ENCODE measurements at places on chromosomes 16 and 17. TPM values are rescaled to one million over a fixed set of nuclear protein-coding genes. Genes with fewer than 3 reads are reported as not detected.

- no peak for DNase-seq
Observed at GRCh38 chr16:10242916-10243315, 60.7 kb upstream of the GRIN2A start.

Gene FXR2
- 42.7 TPM for total RNA-seq

- DNase-seq, result no peak
Observed at GRCh38 chr16:78513838-78514237, 414.4 kb downstream of the WWOX start.

DNA sequence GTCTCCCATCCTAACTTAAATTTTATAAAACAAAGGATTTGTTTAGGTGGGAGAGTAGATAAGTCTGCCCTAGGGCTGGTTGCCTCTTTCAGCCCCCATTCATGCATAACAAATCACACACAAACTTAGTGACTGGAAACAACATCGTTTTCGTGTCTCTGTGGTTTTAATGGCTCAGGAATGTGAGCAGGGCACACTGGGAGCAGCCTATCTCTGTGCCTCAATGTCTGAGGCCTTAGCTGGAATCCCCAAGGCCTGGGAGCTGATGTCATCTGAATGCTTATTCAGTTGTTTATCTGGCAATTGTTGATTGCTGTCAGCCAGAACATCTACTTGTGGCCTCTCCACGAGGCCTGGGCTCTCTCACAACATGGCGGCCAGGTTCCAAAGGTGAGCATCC, 101.9 kb upstream of the HSBP1 start:
- no peak for DNase-seq

DNA sequence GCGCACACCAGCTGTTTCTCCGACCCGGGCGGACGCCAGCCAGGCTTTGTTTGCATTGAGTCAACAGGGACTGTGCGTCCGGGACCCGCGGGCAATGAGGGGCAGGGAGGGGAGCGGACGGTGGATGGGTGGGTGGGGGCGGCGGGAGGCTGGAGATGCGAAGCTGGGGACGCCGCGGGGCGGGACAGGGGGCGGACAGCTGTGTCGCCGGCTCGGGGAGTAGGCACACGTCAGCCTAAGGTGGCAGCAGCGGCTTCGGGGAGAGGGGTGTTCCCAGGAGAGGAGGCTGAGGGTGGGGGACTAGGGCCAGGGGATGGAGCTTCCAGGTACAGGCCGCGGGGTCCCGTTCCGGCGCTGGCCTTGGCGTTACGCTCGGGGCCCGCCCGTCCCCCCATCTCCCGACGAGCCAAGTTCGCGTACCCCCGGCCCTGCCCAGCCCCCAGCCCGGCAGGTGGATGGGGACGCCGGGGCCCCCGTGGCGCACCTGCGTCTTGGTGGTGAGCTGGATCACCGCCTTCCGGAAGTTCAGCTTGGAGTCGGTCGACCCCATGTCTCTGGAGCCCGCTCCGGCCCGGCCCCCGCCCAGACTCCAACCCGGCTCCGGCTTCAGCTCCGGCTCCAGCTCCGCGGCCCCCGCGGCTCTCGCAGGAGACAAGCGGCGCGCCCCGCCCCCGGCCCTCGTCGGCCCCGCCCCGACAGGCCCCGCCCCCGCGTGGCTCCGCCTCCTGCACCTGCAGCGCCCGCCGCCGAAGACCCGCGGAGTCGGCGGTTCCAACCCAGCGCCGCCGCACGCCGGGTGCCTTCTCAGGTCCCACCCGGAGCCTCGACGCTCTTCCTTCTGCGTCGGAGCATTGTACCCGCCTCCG, at the start of gene HID1:
HID1 (minus strand) TSS at position 653 of the 866 bp plus-strand sequence; CDS start at position 550, 103 bp downstream.
- peak; percentile 92 for DNase-seq

GRCh38 chr16:30447512-30448226, 2.0 kb upstream of the SEPHS2 start:
- DNase-seq, result no peak

DNA sequence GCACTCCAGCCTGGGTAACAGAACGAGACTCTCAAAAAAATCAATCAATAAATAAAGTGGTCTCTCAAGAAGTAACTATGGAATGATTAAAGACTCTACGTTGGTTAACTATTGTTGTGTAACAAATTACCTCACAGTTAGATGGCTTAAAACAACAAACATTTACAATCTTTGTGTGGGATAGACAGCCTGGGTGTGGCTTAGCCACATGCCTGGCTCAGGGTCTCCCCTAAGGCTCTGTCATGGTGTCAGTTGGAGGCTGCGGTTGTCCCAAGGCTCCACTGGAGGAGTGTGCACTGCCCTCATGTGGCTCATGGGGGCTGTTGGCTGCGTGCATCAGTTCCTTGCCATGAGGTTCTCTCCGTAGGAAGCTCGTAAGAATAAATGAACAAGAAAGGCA, 294.5 kb downstream of the SNX29 start:
- DNase-seq, result peak; percentile 67

DNA sequence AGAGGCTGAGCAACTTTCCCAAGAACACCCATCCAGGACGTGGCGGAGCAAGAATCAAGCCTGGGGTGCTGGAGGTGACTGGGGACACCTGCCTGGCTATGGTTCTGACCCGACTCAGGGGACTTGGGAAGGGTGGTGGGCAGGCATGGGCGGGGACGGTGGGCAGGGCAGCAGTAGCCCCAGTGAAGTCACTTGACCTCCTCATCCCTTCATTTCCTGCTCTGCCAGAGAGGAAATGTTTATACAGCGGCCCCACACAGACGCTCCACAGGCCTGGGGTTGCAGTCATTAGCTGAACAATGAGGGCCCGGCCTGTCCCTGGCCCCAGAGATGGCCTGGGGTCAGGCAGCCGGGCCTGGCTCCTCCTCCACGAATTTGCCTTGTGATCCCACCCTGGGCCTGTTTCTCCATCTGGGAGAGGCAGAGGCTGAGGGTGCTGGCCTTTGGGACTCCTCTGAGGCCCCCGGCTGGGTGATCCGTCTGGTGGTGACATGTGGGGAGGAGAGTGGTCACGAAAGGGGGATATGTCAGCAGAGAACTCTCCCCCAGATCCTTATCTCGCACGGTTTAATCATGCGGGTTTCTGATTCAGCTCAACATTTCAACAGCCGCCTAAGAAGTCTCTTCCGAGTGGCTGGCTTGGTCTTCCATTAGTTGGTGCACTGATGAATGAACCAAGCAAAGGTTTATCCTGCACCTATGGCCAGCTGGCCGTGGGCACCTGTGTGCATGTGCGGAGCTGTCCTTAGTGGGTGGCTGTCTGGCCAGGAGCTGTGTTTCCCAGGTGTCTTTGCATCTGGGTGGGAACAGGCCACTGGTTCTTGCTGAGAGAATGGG, 175.9 kb downstream of the IRF8 start:
- peak; percentile 68 for DNase-seq

Gene HMOX2
- total RNA-seq, result 44.5 TPM

DNA sequence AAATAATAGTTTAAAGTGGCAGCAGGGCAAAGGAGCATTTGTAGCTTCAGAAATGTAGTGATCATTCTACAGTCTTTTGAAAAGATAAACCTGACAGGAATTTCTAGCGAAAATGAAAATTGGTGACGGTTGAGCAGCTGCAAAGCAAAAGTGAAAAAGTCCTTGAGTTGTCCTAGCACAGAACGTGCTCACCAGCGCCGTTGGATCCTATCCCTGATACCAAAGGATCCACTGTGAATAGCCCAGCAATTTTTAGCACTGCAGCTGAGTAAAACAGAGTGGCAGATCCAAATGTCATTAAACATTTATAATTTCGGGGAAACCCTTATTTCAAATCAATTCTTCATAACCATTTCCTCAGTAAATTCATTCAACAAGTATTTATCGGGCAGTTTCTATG, 453.8 kb upstream of the HSBP1 start:
- DNase-seq, result no peak

DNA sequence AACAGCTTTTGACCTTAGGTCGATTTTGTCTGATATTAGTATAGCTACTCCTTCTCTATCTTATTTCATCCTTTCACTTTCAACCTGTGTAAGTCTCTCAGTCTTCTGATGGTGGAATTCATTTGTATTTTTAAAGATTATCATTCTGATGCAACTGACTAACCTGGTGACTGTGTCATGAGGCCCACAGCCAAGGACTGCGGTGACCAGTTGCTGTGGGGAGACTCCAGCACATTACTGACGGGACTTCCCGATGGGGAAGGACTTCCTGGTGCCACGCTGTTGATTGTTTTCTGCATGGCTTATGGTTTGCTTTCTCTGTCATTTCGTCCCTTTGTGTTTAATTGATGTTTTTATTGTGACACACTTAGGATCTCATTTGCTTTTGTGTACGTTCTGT, 34.2 kb downstream of the RMI2 start:
- DNase-seq, result peak; percentile 59

GRCh38 chr17:64053101-64053500, 32.7 kb upstream of the ICAM2 start:
- DNase-seq, result no peak

Gene DLX3
- 1.1 TPM for total RNA-seq

- DNase-seq, result no peak
Observed at GRCh38 chr17:45771271-45771959, 12.7 kb upstream of the CRHR1 start.

GRCh38 chr16:85621698-85622428, 8.7 kb downstream of the GSE1 start:
- no peak for DNase-seq

GRCh38 chr17:3848229-3848835, 2.3 kb upstream of the NCBP3 start:
- peak; percentile 21 for DNase-seq

Gene PRM2
- total RNA-seq, result not detected

DNA sequence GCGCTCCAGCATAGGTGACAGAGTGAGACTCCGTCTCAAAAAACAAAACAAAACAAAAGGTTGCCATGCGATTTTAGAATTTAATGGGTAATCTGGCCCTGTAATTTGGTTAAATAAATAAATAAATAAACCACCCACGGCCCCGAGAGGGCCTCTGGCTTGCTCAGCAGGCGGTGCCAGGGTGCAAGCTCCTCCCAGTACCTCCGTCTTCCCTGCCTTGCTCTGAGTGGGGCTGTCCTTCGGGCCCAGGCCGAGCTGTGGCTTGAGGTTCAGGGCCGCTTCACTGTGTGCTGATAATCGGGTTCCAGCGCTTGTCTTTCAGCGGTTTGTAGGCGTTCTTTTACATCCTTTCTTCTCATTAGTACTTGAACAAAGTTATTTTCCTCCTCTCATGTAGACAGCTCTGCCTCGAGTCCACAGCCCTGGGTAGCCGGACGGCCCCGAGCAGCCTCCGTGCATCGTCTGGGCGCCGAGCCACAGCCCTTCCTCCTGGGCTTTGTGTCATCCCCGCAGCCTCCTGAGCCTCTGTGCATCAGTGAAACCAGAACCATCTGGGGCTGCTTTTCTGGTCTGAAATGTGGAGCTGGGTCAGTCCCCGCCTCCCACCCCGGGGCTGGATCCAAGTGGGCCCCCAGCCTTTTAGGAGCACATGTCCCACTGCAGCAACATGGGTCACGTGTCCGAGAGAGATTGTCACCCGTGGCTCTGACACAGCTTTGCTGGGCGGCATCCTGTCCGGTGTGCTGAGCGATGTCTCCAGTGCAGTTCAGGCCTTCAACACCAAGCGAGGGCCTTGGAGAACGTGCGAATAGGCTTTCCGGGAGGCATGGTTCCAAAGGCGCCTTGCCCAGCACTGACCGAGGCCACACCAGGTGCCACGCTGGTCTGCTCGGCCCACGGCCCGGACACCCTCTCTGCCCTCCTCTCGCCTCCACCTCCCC, 157.4 kb upstream of the CHMP6 start:
- peak; percentile 99 for DNase-seq

DNA sequence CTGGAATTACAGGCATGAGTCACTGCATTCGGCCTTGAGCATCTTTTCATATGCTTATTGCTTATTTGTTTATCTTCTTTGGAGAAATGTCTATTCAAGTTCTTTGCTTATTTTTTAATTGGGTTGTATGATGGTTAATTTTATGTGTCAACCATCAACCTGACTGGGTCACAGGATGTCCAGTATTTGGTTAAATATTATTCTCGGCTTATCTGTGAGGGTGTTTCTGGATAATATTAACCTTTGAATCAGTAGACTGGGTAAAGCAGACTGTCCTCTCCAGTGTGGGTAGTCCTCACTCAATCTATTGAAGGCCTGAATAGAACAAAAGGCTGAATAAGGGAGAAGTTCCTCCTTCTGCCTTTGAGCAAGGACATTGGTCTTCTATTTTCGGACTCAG, 142.0 kb downstream of the SSH2 start:
- no peak for DNase-seq

DNA sequence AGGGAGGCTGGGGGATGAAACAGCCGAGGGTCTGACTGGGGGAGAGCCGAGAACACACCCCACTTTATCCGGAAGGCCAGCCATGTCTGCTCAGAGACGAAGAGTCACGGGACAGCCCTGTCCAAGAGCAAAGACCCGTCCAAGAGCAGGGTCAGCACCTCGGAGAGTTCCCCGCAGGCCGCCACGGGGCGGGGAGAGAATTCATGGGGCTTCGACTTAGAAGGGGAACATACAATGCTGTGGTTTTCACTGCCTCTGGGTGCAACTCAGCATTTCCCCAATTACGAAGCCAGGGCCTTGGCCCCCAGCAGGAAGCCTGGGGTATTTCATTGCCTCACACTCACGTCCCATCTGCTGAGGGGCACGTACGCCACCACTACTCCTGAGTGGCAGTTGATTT, 59.3 kb downstream of the JPH3 start:
- DNase-seq, result peak; percentile 97

Gene ABCA8
- 36.2 TPM for total RNA-seq

- DNase-seq, result peak; percentile 15
Observed at GRCh38 chr16:11163761-11164261, 92.2 kb downstream of the SOCS1 start.

Gene SUPT4H1
- total RNA-seq, result 49.9 TPM

- DNase-seq, result peak; percentile 70
Observed at GRCh38 chr17:76274112-76274956, 9.2 kb downstream of the UBALD2 start.

DNA sequence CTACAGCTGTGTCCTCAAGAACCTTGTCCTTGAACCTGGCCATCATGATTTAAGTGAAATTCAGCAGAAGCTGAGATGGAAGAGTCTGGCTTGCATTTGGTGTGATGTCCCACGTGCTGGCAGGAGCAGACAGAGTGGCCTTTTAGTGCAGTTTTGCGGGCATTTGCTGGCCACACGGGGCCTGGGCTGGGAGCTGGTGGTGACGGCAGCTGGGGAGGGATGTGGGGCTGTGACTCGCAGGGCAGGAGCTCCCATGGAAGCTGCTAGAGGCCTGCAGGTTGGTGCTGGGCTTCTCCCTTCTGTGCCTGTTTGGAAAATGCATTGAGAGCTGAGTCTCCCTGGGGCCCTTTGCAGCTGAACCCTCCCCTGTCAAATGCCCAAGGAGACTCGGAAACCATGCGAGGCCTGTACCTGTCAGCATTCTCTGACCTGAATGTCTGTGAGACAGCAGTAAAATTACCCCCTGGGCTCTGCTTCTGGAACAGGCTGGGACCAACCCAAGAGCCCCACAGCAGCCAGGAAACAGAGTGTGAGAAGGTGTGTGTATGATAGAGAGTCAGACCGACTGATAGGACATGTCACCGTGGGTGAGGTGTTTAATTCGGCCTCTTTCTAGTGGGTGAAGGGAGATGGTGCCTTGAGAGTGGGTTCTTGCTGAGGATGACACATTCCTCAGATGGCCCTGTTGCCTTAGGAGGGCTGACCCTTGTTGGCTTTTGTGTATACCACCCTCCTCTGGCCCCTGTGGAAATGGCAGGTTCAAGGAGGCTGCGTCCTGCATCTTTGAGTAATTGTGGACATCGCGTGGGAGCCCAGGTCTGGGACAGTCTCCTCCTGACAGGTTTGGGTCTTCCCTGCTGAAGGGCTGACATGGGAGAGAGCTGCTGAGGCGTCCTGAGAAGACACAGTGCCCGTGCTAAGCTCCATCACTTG, 145.5 kb downstream of the MSI2 start:
- no peak for DNase-seq

Gene NFATC3
- total RNA-seq, result 36.2 TPM

GRCh38 chr17:67047382-67047781, 3.0 kb downstream of the CACNG1 start:
- DNase-seq, result peak; percentile 50
